ENCODE measurements at places on chromosomes 7 and 10. TPM values are rescaled to one million over a fixed set of nuclear protein-coding genes. Genes with fewer than 3 reads are reported as not detected.

DNA sequence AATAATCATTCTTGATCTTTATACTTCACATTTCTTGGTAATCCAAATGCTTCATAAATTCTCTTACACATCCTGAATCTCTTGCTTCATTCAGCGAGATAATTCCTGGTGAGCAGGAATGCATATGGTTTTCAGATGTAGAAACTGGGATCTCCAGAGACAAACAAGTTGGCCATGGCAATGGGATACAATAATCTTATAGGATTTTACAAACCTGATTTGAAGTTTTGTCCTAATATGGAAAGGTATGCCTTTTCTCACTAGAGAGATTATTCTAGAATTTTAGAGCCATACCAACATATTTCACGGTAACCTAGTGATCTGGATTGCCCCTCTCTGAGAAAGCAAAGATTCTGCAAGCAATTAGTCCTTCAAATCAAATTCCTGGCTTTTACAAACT is 13.1 kb upstream of the TRDMT1 start:
- no peak for DNase-seq

DNA sequence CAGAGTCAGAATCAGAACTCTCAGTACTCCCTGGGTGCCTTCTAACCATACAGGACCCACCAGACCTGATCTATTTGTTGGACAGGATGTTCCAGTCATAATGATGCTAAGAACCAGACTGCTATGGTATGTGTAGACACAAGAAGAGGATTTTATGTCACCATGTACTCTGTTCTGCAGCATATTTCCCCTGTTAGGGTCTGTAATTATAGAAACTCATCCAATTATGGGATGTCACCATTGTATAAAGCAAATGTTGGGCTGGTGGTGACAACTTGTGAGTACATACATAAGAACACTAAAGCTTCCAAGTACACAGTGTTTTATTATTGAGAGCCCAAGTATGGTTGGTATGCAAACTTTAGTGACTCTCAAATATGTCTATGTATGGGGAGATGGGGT is 67.1 kb upstream of the AGBL3 start:
- DNase-seq = no peak

FAM13C gene
- 1.3 TPM for total RNA-seq

DNA sequence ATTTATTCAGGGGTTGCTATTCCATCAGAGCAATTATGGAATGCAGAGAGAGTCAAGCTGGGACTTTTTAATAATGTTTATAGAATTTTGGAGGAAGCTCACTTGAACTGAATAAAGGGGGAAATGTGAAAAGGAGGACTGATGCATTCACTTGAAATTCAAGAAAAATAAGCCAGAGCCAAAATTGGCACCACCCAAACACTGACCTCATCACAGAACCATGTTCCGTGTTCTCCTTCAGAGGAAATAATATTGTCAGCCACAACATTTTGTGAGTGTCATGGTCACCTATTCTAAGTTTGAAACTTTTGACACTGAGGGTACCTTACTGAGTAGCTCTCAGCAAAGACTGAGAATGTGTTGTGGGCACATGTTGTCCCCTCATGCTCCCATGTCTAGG is 207.0 kb downstream of the ANK3 start:
- no peak for DNase-seq

HOXA10 gene
- total RNA-seq = 0.10 TPM

DNA sequence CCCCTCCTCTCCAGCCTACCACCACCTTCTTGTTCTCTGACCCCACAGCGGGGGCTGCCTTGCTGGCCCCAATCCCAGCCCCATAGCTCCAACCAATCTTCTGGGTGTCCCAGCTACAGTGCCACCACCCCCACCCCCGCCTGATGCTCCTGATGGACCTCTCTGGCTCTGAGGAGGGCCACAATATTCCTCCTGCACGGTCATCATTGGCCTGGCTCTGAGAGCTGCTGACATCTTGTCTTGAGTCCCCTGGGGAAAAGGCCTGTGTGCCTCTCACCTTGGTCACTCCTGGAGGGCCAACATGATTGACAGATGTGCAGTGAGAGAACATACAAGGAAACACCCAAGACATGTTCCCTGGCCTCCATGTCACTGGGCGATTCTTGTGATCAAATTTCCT is 7.6 kb downstream of the GDF2 start:
- no peak for DNase-seq

GRCh38 chr7:8773518-8773917 is 340.1 kb downstream of the NXPH1 start:
- DNase-seq = no peak

GRCh38 chr7:79298145-79298760 is 155.2 kb downstream of the MAGI2 start:
- no peak for DNase-seq

- DNase-seq = no peak
Measured at GRCh38 chr10:68506411-68506810, 20.9 kb downstream of the SLC25A16 start.

DNA sequence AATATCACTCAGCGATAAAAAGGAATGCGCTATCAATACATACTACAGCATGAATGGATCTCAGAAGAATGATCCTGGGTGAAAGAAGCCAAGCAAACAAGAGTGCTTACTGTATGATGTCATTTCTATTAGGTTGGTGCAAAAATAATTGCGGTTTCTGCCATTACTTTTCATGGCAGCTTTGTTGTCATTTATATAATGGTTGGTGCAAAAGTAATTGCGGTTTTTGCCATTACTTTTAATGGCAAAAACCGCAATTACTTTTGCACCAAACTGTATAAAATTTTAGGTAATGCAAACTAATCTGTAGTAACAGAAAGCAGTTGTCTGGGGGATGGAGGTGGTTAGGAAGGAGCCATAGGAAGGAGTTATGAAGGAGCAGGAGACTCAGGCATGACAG is 318.3 kb upstream of the ZMIZ1 start:
- DNase-seq = no peak

GRCh38 chr7:84302949-84303348 is 108.4 kb upstream of the SEMA3A start:
- no peak for DNase-seq

DNA sequence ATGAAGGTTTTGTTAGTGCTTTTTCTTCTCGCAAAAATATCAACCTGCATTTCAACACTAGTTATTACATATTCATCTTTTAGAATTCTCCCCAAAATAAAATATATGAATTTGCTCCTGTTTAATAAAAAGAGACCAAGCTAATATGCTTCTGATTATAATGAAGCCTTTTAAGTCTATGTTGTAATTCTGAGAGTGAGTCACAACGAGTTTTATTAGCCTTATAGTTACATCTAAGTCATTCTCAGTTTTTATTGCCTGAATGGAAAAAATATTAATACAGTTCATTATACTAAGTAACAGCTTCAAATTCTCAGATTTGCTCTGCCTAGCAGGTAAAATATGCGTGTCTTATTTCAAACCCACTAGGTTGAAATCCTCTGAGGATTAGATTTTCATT is 152.4 kb upstream of the CELF2 start:
- no peak for DNase-seq

Measured in left lobe of liver (tissue), 2 donors.